NCI-H526 (cell line): ENCODE measurements at places on chromosomes 1 and 21.

DNA sequence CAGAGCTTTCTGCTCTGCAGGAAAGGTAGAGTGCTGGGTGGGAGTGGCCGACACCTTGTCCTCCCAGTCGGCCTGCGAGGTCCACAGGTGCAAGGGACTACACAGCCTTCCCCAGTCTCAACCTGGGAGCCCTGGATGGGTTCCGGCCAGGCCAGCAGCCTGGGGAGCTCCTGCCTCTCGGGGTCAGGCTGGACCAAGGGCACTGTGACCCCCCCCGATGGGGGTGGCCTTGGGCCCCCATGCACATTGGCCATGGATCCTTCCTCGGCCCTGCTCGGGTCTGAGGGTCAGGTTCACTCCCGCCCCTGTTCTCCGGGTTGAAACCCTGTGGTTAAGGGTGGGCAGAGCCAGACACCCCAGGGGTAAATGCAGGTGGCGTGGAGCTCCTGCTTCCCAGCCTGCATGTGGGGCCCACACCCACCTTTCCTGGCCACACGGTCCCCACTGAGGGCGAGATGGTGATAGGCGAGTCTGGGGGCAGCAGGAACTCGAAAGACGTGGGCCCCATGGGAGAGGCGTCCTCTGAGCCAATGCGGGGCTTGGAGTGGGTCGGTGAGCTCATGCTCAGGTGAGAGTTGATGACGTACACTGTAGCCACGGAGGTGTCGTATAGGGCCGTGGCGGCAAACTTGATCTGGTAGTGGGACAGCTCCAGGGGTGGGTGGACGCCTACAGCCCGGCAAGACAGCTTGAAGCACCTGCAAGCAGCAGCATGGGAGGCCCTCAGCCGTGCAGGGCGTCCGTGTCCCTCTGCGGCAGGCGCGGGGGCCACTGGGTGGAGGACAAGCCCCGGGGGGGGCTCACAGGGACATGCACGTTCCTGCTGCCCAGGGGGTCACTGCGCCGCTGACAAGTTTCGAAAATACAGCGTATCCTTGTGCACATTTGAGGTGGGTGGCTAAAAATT, 10.8 kb upstream of the TMEM52 start:
- no peak for DNase-seq

- DNase-seq = no peak
Observed at GRCh38 chr1:55244476-55245099, 29.4 kb upstream of the USP24 start.

DNA sequence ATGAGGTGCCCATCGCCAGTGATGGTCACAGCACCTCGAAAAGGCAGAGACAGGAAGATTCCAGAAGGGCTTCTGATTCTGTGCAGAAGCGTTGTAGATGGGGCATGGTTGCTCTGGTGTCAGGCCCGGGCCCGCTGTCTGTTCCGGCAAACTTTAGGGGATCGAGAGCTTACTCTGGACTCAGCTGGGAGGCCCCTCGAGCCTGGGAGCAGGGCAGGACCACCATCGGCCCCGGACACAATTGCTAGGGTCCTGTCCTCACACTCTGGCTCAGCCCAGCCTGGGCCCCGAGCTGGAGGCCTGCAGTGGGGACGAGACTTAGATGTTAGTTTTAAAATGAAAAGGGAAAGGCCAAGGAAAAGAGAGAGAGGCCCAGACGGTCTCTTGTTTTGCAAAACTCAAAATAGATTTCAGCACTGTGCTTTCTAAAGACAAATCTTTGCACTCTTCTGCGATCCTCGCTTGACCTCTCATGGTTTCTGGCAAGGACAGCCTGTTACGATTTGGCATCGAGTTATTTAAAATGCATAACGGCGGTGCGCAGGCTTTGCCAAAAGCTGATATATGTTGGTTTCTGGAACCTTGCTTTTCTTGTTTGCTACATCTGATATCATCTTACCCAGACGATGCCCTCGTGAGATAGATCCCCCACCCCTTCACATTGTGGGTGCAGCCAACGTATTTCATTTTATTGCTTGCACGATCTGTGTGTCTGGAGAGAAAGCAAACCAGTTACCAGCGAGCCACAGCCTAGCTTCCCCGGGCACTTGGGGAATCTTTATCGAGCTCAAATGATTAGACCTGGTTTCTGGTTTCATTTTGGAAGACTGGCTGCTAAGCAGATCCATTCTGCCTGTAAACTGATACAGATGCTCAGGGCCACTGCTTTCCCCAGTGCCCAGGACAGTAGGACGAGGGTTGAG, 58.0 kb downstream of the PRDM16 start:
- no peak for DNase-seq

- DNase-seq = no peak
Observed at GRCh38 chr21:32203877-32204480, 74.9 kb downstream of the MIS18A start.

DNA sequence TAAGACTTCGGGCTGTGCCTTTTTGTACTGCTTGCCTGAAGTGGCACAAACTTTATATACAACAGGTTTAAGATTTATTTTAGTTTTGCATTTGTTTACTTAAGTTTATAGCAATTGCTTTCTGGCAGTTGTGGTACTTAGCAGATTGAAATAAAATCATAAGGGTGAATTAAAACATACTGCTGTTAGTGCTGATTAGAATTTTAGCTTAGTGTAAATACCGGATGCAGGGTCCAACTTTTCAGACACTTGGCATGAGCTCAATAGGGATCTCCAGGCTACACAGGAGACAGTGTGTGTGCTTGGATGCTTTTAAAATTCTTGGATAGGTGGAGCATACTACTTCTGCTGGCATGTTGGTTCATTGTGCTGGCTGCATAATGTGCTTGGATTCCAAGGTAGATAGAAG, 159.6 kb downstream of the NFIA start:
- DNase-seq = no peak

DNA sequence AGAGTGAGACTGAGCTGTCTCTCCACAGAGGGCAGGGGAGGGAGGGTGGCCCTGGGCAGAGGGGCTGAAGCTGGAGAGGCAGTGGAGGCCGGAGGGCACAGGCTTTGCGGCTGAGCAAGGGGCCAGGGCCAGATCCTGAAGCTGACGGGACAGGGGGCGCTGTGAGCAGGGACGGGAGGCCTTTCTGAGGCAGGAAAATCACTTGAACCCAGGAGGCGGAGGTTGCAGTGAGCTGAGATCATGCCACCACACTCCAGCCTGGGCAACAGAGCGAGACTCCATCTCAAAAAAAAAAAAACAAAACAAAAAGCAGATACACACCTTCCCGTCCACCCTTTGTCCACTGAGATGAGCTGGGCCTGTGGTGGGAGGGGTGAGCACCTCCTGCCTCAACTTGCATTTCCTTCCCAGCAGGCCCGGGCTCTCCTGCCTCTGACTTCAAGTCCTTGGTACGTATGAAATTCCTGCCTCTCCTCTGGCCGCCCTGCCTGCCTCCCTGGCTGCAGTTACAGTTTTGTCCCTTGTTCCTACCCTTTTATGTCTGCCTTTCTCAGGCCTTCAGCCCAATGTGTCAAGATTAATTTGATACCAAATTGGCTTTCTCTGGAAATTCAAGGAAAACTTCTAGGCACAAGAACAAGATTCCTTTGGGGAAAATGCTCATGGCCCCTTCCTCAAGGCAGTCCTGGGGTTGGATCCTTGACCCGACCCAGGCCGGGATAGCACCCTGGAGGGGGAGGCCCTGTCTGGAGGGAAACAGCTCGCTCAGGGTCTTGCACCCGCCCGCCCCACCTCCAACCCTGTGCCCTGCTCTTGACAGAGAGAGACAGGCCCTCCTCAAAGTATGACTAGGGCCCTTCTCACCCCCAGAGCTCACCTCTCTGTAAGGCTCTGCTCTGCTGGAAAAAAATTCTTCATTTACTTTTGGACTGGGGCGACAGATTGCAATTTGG, 11.2 kb upstream of the ADAMTSL4 start:
- no peak for DNase-seq

DNA sequence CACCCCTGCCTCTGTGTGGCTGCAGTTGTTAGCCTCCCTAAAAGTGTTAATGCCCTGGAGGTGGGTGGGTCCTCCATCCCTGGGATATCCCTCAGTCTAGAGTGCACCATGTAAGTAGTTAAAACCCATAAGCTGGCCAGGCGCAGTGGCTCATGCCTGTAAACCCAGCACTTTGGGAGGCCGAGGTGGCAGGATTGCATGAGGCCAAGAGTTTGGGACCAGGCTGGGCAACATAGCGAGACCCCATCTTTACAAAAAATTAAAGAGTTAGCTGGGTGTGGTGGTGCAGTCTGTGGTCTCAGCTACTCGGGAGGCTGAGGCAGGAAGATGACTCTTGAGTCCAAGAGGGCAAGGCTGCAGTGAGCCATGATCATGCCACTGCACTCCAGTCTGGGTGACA, 10.3 kb downstream of the MYOC start:
- no peak for DNase-seq

- DNase-seq = no peak
Observed at GRCh38 chr1:14948112-14948652, 205.4 kb upstream of the TMEM51 start.

DNA sequence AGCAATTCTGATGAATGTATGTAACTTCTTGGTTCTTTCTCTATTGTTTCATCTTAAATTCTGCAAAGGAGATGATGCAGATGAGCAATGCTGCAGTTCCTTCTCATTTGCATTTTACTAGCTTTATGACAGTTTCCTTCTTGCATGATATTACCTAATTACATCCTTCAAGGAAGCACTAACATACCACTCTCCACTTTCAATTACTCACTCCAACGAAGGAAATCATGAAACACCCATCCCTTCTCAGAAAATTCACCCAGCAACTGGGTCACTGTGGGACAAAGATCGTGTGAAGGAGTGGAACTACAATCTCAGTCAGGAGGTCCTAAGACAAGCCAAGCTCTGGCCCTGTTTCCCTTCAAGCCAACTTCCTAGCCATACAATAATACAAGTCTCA, 142.3 kb downstream of the CHD1L start:
- no peak for DNase-seq

- DNase-seq = no peak
Observed at GRCh38 chr1:58902830-58903513, 119.1 kb upstream of the JUN start.

- DNase-seq = no peak
Observed at GRCh38 chr1:10615932-10616671, 141.4 kb downstream of the PEX14 start.

DNA sequence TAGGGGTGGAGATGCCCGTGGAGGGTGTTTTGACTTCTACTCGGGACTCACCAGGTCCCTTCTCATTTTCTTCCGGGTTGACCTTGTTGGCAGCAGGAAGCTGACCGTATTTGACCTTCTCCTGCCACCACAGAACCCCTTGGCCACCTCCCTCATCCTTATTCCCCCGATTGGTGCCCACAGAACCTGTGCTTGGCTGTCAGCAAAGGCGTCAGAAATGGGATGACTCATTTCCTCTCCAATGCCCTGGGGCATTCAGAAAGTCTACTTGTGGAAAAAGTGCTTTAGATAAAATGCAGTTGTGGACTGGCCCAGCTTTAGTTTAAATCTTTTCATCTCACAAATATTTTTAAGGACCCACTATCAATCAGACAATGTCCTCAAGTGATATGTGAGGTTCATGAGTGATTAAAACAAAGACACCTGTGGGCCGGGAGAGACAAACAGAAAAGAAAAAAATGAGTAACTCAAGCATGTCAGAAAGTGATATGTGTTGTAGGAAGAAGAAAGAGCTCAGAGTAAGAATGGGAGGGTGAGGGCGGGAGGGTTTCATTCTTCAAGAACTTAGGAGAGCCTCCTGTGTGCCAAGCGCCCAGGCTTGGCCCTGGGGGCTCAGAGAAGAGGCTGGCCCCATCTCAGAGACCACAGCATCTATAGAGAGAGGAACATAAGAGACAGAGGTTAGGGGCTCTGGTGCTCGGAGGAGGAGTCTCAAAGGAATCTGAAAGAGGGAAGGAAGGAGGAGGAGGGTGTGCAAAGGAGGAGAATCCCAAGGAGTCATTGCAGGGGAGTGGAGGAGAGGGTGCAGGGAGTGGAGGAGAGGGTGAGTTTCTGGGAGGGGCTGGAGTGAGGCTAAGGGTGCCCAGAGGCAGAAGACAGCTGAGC, 221.6 kb upstream of the VAMP3 start:
- no peak for DNase-seq

GRCh38 chr1:244735876-244736561, 83.1 kb downstream of the DESI2 start:
- no peak for DNase-seq

DNA sequence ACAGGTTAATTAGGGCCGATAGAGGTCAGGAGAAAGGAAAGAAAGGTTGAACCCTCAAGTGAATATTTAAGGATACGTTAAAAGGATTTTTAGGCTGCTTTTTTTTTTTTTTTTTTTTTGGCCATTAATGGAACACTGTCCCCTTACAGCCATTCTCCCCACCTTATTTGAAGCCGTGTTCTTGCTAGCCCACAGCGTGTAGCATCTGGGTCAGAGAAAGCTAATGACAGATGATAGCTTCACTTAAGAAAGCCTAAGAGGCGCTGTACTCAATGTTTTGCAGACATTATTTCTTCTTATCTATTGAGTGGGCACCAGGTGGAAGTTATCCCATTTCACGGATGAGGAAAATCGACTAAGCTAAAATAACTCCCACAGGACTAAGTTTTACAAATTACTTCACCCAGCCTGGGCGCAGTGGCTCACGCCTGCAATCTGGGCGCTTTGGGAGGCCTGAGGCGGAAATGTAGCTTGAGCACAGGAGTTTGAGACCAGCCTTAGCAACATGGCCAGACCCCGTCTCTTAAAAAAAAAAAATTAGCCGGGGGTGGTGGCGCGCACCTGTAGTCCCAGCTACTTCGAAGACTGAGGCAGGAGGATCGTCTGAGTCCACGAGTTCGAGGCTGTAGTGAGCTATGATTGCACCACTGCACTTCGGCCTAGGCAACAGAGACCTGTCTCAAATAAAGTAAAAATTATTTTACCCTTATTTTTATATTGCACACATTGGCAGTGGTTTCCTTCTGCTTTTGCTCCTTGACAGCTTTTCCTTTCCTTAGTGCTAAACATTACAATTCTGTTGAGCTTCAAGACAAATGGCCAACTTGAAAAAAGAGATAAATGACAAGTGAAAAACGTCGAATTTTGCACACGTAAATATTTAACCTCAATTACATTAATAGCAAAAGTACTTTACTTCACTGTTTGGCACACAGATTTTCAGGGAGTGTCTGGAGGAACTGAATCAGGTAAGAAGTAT, 1.1 kb upstream of the PHTF1 start:
- DNase-seq = peak; percentile 9

DNA sequence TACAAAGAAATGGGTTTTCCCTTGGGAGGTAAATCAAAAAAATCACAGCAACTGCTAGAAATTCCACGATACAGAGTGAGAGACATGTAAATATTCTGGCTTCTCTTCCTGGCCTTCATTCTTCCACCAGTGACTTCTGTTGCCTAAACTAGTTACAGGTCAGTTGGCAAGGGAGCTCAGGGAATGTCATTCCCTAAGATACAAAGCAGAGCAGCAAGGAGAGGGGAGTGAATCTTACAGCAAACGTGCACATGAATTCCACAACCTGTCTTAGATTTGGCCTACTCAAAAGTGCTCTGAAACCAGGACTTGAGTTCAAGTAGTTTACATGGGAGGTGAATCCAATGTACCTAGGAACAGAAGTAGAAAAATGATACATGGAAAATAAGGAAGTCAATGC, 445.3 kb upstream of the LRRC7 start:
- DNase-seq = no peak
